Neural progenitor cell (in vitro differentiated cells): ENCODE measurements at places on chromosomes 16 and 17.

GRCh38 chr16:11539641-11540050, 47.1 kb downstream of the LITAF start:
- no peak overlapping the region for H3K4me3 ChIP-seq
- H3K36me3 ChIP-seq, result no peaks in the 10 kb centered on the region
- no peak for DNase-seq
- H3K27ac ChIP-seq, result no peak overlapping the region
- peaks cover 8% of the 10 kb centered on the region for H3K4me1 ChIP-seq

- H3K4me3 ChIP-seq, result no peak overlapping the region
- H3K27ac ChIP-seq, result no peak overlapping the region
- peak; percentile 19 for DNase-seq
- peaks cover 11% of the 10 kb centered on the region for H3K4me1 ChIP-seq
These were observed 3.9 kb upstream of the EXOC7 start for GRCh38 chr17:76107509-76107908.

- peaks cover 16% of the 10 kb centered on the region for H3K27me3 ChIP-seq
- H3K4me1 ChIP-seq, result no peaks in the 10 kb centered on the region
- no peaks in the 10 kb centered on the region for H3K36me3 ChIP-seq
- DNase-seq, result no peak
These were observed 8.3 kb downstream of the HID1 start for GRCh38 chr17:74964246-74964761.

- H3K27me3 ChIP-seq, result peaks cover 46% of the 10 kb centered on the region
- peaks cover 27% of the 10 kb centered on the region for H3K4me1 ChIP-seq
- no peaks in the 10 kb centered on the region for H3K36me3 ChIP-seq
- H3K4me3 ChIP-seq, result peak overlapping the region; percentile 81
- H3K27ac ChIP-seq, result no peak overlapping the region
These were observed 1.7 kb downstream of the TMC6 start for GRCh38 chr17:78126895-78127238.

DNA sequence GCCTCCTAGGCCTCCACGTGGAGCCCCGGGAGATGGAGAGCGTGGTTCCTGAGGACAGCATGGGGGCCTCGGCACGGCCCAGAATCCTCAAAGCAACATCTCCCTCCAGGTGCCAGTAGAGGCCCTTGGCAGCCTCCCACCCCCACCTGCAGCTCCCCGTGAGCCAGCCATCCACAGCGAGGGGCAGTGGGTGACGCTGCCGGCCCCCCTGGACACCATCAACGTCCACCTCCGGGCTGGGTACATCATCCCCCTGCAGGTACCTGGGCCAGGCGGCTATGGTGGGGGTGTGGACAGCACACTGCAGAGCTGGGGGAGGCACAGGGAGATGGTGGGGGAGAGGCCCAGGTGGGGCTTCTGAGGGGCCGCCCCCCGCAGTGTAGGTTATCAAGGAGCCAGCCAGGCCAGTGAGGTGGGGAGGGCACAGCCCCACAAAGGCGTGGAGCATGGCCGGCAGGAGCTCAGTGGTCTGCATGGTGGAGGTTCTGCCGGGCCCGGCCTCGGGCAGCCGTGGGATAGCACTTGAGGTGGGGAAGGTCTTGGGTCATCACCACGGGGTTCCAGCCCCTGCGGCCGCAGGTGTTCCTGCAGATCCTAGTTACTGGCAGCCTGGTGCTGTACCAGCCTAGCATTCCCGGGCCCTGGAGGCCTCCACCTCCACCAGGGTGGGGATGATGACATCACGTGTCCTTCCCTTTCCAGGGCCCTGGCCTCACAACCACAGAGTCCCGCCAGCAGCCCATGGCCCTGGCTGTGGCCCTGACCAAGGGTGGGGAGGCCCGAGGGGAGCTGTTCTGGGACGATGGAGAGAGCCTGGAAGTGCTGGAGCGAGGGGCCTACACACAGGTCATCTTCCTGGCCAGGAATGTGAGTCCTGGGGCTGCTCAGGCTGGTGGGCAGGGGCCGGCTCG, 16.4 kb downstream of the GAA start:
- no peak overlapping the region for H3K4me3 ChIP-seq
- H3K27me3 ChIP-seq, result no peaks in the 10 kb centered on the region
- DNase-seq, result no peak
- H3K4me1 ChIP-seq, result peaks cover 7% of the 10 kb centered on the region

DNA sequence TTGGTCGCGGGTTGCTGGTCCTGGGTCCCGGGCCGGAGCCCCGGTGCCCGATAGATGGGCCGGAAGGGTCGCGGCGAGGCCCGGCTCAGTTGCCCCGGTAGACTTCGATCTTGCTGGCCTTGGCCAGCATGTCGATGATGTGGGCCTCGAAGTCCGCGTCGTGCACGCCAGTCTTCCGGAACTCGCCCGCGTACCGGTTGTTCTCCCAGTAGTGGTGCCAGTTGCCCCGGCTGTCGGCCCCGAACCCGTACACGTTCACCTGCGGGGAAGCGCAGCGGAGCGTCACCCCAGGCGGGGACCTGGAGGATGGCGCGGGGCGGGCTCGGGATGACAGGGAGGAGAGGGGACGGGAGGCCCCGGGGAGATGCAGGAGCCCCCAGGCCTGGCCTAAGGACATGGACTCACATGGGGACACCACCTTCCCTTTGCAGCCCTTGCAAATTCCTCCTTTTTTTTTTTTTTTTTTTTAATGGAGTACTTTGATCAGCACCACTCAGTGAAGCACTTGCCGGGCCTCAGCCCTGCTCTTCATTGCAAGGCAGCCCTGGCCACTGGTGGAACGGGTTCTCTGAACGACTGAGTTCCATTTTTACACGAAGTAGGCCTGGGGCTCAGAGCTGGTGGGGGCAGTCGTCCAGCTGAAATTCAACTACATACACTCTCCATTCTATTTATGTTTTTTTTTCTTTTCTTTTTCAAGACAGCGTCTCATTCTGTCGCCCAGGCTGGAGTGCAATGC, 35.1 kb downstream of the DDX19A start:
- H3K4me1 ChIP-seq, result no peaks in the 10 kb centered on the region
- no peaks in the 10 kb centered on the region for H3K27me3 ChIP-seq
- H3K27ac ChIP-seq, result no peak overlapping the region
- peak overlapping the region; percentile 81 for H3K4me3 ChIP-seq
- DNase-seq, result no peak

DNA sequence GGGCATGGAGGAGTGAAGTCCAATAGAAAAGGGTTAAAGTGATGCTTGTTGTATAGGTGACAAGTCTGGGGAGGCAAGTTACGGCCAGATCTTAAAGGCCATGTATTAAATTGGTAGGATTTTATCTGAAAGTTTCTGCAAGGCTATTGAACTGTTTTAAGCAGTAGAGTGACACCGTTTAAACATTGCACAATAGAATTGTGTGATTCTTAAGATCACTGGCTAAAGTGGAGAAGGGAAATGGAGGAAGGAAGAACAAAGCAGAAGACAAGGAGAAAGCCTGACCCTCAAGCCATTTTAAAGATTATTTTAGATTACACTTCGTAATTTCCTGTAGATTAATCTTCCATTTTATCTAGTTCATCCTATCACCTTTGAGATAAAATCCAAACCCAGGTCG, 5.6 kb upstream of the MPHOSPH6 start:
- no peak overlapping the region for H3K27ac ChIP-seq
- H3K4me3 ChIP-seq, result no peak overlapping the region
- peaks cover 61% of the 10 kb centered on the region for H3K27me3 ChIP-seq
- no peak for DNase-seq

DNA sequence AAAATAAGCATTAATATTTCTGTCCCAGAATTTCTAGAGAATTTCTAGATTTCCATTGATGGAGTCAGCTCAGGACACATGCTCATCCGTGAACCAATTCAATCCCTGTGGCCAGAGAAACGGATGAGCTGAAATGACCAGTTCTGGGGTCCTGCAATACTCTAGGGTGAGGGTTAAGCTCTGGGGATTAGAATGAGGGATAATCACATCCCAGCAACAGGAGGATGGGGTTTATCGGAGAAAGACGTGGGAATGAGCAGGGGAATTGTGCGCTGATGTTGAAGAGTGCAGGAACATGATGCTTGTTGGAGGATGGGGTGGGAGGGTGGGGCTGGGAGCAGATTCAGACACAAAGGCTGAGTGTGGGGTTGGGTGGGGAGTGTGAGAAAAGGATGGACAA, 64.1 kb downstream of the SLC5A11 start:
- DNase-seq, result no peak
- H3K4me1 ChIP-seq, result no peaks in the 10 kb centered on the region
- no peaks in the 10 kb centered on the region for H3K27me3 ChIP-seq
- H3K27ac ChIP-seq, result no peak overlapping the region
- no peaks in the 10 kb centered on the region for H3K36me3 ChIP-seq

DNA sequence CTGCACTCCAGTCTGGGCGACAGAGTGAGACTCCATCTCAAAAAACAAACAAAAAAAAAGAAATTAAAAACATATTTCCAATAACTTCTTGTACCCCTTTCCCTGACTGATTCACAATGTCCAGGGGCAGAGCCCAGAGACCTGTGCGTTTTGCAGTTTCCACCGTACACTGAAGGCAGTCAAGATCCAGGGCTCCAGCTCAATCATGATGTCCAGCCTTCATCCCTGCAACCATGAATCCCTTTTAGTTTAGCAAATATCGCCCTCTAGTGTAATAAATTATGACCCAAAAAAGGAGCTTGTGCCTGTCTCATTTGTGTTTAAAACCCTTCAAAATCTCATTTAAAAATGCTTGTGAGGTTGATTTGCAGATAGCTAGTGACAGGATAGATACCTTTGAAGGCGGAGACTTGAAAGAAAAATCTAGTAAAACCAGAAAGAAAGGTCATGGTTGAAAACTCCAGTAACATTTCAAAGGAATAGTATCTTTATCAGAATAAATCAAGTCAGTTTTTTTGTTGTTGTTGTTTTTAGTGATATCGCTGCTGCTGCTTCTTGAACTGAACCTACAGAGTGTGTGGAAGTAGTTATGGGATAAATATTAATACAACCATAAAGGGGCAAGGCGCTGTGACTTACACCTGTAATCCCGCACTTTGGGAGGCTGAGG, 3.7 kb upstream of the ERN1 start:
- H3K4me3 ChIP-seq, result no peak overlapping the region
- peaks cover 4% of the 10 kb centered on the region for H3K4me1 ChIP-seq
- no peaks in the 10 kb centered on the region for H3K36me3 ChIP-seq
- H3K27ac ChIP-seq, result no peak overlapping the region
- H3K27me3 ChIP-seq, result peaks cover 36% of the 10 kb centered on the region

DNA sequence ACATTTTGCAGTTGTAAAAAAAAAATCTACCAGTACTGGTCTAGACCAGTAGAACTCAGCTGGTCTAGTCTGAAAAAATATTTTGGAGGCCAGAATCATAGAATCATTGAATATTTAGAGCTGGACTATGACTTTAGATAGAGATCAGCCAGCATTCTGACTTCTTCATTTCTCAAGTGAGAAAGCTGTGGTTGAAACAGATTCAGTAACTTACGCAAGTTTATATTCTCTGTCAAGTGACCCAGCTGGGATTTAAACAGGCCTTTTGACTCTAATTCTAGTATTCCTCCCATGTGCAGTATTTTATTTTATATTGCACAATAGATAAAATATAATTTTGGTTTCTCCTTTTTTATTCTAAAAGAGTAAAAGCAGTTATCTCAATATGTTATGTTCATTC, 4.9 kb downstream of the TNRC6A start:
- no peaks in the 10 kb centered on the region for H3K36me3 ChIP-seq
- no peak overlapping the region for H3K27ac ChIP-seq
- no peak overlapping the region for H3K4me3 ChIP-seq
- no peak for DNase-seq
- H3K4me1 ChIP-seq, result peaks cover 10% of the 10 kb centered on the region

GRCh38 chr17:74340470-74341023, 14.5 kb downstream of the KIF19 start:
- no peaks in the 10 kb centered on the region for H3K36me3 ChIP-seq
- H3K27ac ChIP-seq, result no peak overlapping the region
- H3K4me1 ChIP-seq, result peaks cover 4% of the 10 kb centered on the region
- no peaks in the 10 kb centered on the region for H3K27me3 ChIP-seq
- no peak for DNase-seq

- H3K4me3 ChIP-seq, result no peak within 1 kb of the TSS
- H3K36me3 ChIP-seq, result no peaks in the 10 kb centered on the region
- DNase-seq, result no peak
- H3K4me1 ChIP-seq, result no peaks in the 10 kb centered on the region
- H3K27ac ChIP-seq, result no peak within 1 kb of the TSS
- H3K27me3 ChIP-seq, result no peaks in the 10 kb centered on the region
These were observed at the start of gene CTRB2 for GRCh38 chr16:75206749-75207451. TSS of gene CTRB2 (minus strand) at chr16:75207161. CDS start at chr16:75207141, 20 bp downstream.

GRCh38 chr17:60130466-60130865, 19.3 kb upstream of the CA4 start:
- no peak overlapping the region for H3K27ac ChIP-seq
- peaks cover 6% of the 10 kb centered on the region for H3K4me1 ChIP-seq
- DNase-seq, result no peak
- no peaks in the 10 kb centered on the region for H3K36me3 ChIP-seq
- peaks cover 8% of the 10 kb centered on the region for H3K27me3 ChIP-seq
- H3K4me3 ChIP-seq, result no peak overlapping the region

- H3K36me3 ChIP-seq, result no peaks in the 10 kb centered on the region
- DNase-seq, result no peak
- no peaks in the 10 kb centered on the region for H3K27me3 ChIP-seq
- no peak overlapping the region for H3K4me3 ChIP-seq
These were observed 8.5 kb upstream of the COG1 start for GRCh38 chr17:73184136-73184993.

GRCh38 chr17:55772086-55772485, 21.2 kb downstream of the PCTP start:
- no peak for DNase-seq
- no peaks in the 10 kb centered on the region for H3K36me3 ChIP-seq
- H3K27me3 ChIP-seq, result no peaks in the 10 kb centered on the region
- no peak overlapping the region for H3K4me3 ChIP-seq
- H3K4me1 ChIP-seq, result peaks cover 18% of the 10 kb centered on the region

DNA sequence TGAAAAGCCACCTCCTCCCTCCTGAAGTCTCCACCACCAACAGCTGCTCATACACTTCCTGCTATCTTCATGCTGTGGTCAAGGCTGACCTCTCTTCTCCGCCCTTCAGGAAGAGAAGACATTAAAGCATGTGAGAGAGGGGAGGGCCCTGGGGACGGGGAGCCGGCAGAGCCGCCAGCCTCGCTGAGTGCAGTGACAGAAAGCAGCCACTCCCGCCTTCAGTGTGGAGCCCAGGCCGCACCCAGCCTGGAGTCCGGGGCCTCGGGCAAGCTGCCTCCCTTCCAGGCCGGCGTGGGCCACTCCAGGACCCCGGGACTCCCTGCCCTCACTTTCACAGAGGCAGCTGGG, 94.7 kb upstream of the TNRC6C start:
- no peak overlapping the region for H3K27ac ChIP-seq
- peaks cover 5% of the 10 kb centered on the region for H3K4me1 ChIP-seq
- H3K27me3 ChIP-seq, result no peaks in the 10 kb centered on the region
- DNase-seq, result no peak
- no peak overlapping the region for H3K4me3 ChIP-seq
- no peaks in the 10 kb centered on the region for H3K36me3 ChIP-seq

DNA sequence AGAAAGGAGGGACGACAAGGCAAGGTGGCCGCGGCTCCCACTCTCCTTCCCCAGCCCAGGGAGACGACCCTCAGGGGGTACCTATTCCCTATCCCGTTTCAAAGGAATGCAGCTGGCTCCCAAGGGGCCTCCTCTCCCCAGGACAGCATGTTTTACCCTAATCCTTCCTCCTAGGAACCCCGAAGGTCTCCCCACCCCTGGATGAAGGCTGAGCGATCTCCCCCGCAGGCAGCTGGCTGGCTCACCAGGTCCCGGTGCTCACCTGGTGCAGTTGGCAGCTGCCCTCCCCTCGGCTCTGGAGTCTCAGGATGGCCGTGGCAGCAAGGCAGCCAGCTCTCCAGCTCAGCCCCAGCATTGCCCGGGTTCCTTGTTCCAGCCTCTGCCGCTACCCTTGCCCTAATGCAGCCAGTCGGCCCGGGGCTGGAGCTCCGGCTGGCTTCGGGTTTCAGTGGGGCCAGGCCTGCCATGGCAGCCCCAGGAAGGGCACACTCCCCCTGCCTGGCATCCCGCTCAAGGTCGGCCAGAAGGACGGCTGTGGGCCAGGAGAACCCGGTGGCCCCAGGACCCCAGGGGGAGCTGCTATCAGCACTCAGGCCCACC, 4.6 kb downstream of the CLUH start:
- H3K4me3 ChIP-seq, result no peak overlapping the region
- H3K4me1 ChIP-seq, result peaks cover 14% of the 10 kb centered on the region
- H3K36me3 ChIP-seq, result no peaks in the 10 kb centered on the region
- H3K27ac ChIP-seq, result no peak overlapping the region
- H3K27me3 ChIP-seq, result peaks cover 21% of the 10 kb centered on the region
